ENCODE measurements at places on chromosomes 3 and 15. TPM values are rescaled to one million over a fixed set of nuclear protein-coding genes. Genes with fewer than 3 reads are reported as not detected.

Gene ILDR1
- polyA plus RNA-seq = 1.3 TPM

Gene MCF2L2
- 0.05 TPM for polyA plus RNA-seq

Gene GP9
- not detected for polyA plus RNA-seq

Gene RTP4
- polyA plus RNA-seq = 13.6 TPM

Gene TBL1XR1
- 17.9 TPM for polyA plus RNA-seq

Gene RTP1
- polyA plus RNA-seq = not detected

Gene COL8A1
- 0.31 TPM for polyA plus RNA-seq

- H3K36me3 ChIP-seq = no peaks in the 10 kb centered on the region
- H3K4me1 ChIP-seq = peaks cover 24% of the 10 kb centered on the region
- DNase-seq = peak; percentile 76
- H3K27me3 ChIP-seq = no peaks in the 10 kb centered on the region
- no peak overlapping the region for H3K4me3 ChIP-seq
These were observed 84.5 kb upstream of the GALNT15 start for GRCh38 chr3:16090024-16090423.

DNA sequence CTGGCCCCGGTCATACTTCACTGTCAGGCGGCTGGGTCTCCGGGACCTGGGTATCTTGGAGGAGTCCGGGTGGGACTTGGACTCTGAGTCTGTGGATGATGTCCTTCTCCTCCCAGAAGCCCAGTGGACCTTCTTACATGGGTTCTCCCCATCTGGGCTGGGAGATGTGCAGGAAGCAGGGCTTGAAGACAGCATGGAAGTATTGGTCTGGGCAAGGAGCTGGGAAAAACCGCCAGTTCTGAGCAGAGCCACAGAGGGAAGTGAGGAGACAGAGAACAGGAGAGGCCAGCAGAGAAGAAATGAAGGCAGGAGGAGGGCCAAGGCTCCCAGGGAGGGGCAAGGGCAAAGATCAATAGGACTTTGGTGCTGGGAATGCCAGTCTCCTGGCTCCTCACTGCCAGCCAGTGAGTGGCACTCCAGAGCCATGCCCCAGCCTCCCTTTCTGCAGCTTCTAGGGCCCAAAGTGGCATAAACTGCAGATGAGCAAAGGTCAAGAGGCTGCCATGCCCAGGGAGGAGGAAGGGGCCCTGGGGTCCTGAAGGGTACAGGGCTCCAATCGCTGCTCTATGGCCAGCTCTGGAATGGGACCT, at the start of gene PPP1R14D:
TSS of gene PPP1R14D (minus strand) at position 262 of the 590 bp plus-strand sequence. CDS start at position 195, 67 bp downstream.
- no peak within 1 kb of the TSS for H3K27ac ChIP-seq
- H3K4me1 ChIP-seq = peaks cover 7% of the 10 kb centered on the region
- H3K36me3 ChIP-seq = no peaks in the 10 kb centered on the region
- H3K27me3 ChIP-seq = no peaks in the 10 kb centered on the region

DNA sequence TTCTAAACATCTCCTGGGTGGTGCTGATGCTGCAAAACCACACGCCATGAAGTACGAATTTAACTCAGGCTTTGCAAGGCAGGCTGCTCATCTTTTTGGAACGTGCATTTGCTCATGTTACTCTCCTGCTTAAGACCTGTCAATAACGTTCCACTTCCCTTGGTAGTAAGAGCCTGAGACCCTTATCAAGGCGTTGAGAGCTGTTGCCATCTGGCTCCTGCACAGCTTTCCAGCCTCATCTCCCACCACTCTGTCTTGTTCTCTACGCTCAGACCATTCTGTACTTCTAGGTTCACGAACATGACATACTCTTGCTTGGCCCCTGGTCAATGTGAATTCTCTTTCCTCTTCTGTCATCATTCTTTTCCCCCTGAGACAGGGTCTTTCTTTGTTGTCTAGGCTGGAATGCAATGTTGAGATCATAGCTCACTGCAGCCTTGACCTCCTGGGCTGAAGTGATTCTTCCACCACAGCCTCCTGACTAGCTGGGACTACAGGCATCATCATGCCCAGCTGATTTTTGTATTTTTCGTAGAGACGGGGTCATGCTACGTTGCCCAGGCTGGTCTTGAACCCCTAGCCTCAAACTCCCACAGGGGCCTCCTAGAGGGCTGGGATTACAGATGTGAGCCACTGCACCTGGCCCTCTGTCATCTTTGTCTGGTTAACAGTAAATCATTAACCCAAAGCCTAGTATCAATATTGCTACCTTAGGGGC, 202.8 kb downstream of the CADPS start:
- H3K36me3 ChIP-seq = no peaks in the 10 kb centered on the region
- no peak for DNase-seq
- H3K27me3 ChIP-seq = peaks cover 5% of the 10 kb centered on the region
- H3K27ac ChIP-seq = no peak overlapping the region
- no peaks in the 10 kb centered on the region for H3K4me1 ChIP-seq

DNA sequence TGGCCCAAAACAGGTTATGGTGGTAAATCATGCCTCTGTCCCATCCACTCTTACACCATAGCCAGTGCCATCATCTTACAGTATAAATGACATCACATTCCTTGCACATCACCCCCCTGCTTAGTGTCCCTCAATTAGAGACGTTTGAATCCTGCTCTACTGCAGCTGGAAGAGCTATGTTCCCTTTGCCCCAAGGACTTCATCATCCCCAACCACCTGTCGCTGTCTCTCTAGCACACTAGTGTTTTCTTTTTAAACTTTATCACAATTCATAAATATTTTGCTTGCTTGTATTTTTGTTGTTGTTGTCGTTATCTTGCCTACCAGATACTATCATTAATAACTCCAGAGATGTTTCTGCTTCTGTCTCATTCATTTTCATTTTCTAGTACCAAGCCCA, 28.7 kb downstream of the SPTSSB start:
- no peak overlapping the region for H3K4me3 ChIP-seq
- no peaks in the 10 kb centered on the region for H3K27me3 ChIP-seq
- no peak for DNase-seq

DNA sequence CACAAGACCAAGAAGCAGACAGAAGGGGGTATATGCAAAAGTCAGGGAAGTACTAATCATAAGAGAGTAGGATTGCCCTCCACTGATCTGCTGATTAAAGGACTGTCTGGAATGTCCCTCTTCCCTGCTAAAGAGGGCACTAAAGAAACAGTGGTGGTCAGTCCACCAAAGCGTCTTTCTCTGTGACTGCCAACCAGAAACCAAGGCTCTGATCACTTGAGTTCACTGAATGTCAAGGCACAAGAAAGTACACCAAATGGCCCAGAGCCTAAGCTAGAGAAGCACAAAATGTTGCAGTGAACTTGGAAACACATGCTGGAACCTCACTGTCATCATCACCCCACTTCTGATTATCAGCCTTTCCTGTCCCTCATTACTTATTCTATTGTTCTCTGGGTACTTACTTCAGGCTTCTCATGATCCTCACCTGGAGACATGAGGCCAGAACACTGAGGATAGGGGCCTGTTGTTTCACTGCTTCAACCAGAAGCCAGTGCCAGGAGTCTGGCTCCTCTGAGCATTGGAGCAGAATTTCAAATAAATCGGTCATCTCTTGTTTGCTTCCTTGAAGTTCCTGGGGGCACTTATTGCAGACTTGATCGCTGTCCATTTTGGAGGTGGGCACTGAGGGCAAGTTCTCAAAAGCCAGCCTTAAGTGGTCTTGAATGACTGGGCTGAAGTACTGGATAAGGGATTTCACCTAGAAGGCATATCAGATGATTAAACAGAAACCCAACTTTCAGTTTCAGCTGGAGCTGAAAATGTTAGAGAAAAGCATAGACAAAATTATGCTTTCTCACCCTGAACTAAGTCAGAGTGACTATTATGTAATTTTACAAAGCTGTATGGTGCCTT, 58.9 kb downstream of the EIF3J start:
- no peak for DNase-seq
- peaks cover 90% of the 10 kb centered on the region for H3K36me3 ChIP-seq
- no peak overlapping the region for H3K27ac ChIP-seq
- H3K4me1 ChIP-seq = peaks cover 11% of the 10 kb centered on the region

GRCh38 chr3:57029924-57030323, 30.5 kb upstream of the SPATA12 start:
- no peaks in the 10 kb centered on the region for H3K4me1 ChIP-seq
- no peaks in the 10 kb centered on the region for H3K27me3 ChIP-seq
- no peak overlapping the region for H3K4me3 ChIP-seq
- H3K36me3 ChIP-seq = no peaks in the 10 kb centered on the region

GRCh38 chr15:66758844-66759243, 56.8 kb downstream of the SMAD6 start:
- H3K4me1 ChIP-seq = peaks cover 65% of the 10 kb centered on the region
- no peak overlapping the region for H3K4me3 ChIP-seq
- H3K27ac ChIP-seq = peak overlapping the region; percentile 29
- no peak for DNase-seq
- no peaks in the 10 kb centered on the region for H3K27me3 ChIP-seq

- no peak for DNase-seq
- H3K4me1 ChIP-seq = peaks cover 39% of the 10 kb centered on the region
- peaks cover 3% of the 10 kb centered on the region for H3K36me3 ChIP-seq
- H3K27me3 ChIP-seq = peaks cover 35% of the 10 kb centered on the region
- peak overlapping the region; percentile 62 for H3K4me3 ChIP-seq
These were observed 1.7 kb downstream of the LTK start for GRCh38 chr15:41511899-41512369.

DNA sequence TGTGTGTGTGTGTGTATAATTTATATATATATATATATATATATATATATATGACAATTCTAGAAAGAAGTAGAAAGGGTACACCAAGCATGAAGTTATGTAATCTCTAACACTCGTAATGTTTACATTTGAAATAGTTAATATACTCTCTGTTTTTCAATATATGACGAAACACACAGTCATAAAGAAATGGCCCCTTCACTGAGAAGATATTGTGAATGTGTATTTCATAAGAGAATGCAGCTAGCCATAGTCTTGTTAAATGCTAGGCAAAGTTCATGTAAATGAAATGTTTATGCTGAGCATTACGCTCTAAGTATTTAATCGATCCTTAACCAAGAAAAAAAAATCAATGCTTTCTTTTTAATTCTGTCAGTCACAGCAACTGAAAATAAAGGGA, 154.7 kb upstream of the TSPAN3 start:
- no peaks in the 10 kb centered on the region for H3K36me3 ChIP-seq
- no peak overlapping the region for H3K27ac ChIP-seq
- no peaks in the 10 kb centered on the region for H3K27me3 ChIP-seq
- no peak overlapping the region for H3K4me3 ChIP-seq

- no peaks in the 10 kb centered on the region for H3K36me3 ChIP-seq
- no peak overlapping the region for H3K27ac ChIP-seq
- DNase-seq = peak; percentile 11
These were observed 172.1 kb upstream of the LRRN1 start for GRCh38 chr3:3627114-3627513.

- no peak overlapping the region for H3K27ac ChIP-seq
- no peak overlapping the region for H3K4me3 ChIP-seq
- no peak for DNase-seq
- no peaks in the 10 kb centered on the region for H3K27me3 ChIP-seq
- H3K4me1 ChIP-seq = peaks cover 31% of the 10 kb centered on the region
These were observed 302.2 kb upstream of the CTDSPL start for GRCh38 chr3:37559461-37559860.

DNA sequence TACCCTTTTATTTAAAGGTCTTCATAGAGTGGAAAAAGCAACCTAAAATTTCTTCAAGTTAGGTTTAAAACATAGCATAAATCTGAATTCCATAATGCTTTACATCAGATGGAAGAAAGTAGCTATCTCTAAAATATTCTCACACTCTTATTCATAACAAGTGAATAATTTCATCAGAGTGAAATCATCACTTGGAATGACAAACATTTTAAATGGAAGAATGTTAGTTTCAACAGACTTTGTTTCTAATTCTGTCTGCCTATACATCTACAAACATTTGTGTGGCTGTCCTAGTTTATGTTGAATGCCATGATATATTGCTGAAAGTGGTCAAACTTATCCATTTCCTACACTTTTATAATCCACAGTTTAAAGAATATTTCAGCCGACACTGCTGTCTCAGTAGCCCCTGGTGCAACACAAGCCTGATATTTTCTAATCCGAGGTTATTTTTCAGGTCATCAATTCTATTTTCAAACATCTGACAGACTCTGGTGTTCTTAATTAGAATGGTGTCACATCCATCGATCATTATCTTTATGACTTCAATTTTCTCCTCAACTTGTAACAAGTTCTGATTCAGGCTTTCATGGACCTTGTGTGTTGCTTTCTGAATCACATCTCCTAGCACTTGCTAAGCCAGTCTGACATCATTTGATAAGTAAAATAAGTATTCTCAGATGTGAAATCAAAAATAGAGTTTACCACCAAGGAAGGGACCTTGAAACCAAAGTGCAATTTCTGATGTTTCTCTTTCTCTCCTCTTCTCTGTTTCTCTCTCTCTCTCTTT, 17.1 kb upstream of the CNTN3 start:
- no peak for DNase-seq
- no peaks in the 10 kb centered on the region for H3K36me3 ChIP-seq
- no peaks in the 10 kb centered on the region for H3K4me1 ChIP-seq
- no peak overlapping the region for H3K27ac ChIP-seq
- no peak overlapping the region for H3K4me3 ChIP-seq

- H3K27me3 ChIP-seq = no peaks in the 10 kb centered on the region
- no peak overlapping the region for H3K4me3 ChIP-seq
- no peak overlapping the region for H3K27ac ChIP-seq
- no peaks in the 10 kb centered on the region for H3K4me1 ChIP-seq
- H3K36me3 ChIP-seq = no peaks in the 10 kb centered on the region
- no peak for DNase-seq
These were observed 241.8 kb upstream of the LRTM1 start for GRCh38 chr3:55169608-55170072.

All from stomach (tissue), 19 donors.